T-helper 17 cell (primary cell): ENCODE measurements at places on chromosomes 3 and 15. TPM values are rescaled to one million over a fixed set of nuclear protein-coding genes. Genes with fewer than 3 reads are reported as not detected.

- peaks cover 2% of the 10 kb centered on the region for H3K36me3 ChIP-seq
- H3K4me1 ChIP-seq, result peaks cover 3% of the 10 kb centered on the region
- H3K27ac ChIP-seq, result no peak overlapping the region
- no peak for DNase-seq
- peaks cover 3% of the 10 kb centered on the region for H3K27me3 ChIP-seq
These were observed 15.3 kb upstream of the KLHL25 start for GRCh38 chr15:85810075-85810474.

GRCh38 chr3:171172070-171172469 is 145.6 kb upstream of the SLC2A2 start:
- no peaks in the 10 kb centered on the region for H3K27me3 ChIP-seq
- no peak for DNase-seq
- peaks cover 11% of the 10 kb centered on the region for H3K36me3 ChIP-seq

DNA sequence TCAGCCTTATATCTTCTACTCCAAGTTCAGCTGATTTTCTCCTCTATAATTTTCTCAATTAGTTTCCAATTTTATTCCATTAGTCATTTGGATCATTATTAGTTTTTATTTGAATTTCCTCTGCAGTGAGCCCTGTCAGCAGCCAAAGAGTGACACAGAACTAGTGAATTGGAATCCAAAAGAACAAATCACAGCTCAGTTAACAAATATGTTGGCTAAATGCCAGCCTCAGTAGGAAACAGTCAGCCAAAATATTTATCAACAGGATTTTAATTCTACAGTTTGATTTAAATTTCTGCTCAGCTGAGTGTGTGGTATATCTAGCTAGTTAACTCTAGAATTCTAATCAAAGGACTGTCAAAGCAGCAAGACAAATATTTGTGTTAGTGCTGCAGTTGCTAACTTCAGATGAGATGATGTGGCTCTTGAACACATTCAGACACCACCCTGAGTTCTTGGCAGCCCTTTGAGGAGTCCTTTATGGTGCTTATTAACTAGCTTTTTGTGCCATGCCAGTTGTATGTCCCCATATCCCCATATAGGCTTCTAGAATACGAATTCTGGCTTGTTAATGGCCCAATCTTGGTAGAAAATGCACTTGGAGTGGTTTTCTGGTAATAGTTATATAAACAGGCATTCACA is 194.5 kb downstream of the CPNE4 start:
- H3K36me3 ChIP-seq, result no peaks in the 10 kb centered on the region
- no peaks in the 10 kb centered on the region for H3K4me1 ChIP-seq
- H3K27me3 ChIP-seq, result peaks cover 17% of the 10 kb centered on the region
- H3K27ac ChIP-seq, result no peak overlapping the region
- no peak overlapping the region for H3K4me3 ChIP-seq

GRCh38 chr3:65578861-65579260 is 459.9 kb downstream of the MAGI1 start:
- no peak overlapping the region for H3K4me3 ChIP-seq
- no peak for DNase-seq
- no peaks in the 10 kb centered on the region for H3K36me3 ChIP-seq
- no peak overlapping the region for H3K27ac ChIP-seq
- H3K27me3 ChIP-seq, result no peaks in the 10 kb centered on the region
- H3K4me1 ChIP-seq, result no peaks in the 10 kb centered on the region

DNA sequence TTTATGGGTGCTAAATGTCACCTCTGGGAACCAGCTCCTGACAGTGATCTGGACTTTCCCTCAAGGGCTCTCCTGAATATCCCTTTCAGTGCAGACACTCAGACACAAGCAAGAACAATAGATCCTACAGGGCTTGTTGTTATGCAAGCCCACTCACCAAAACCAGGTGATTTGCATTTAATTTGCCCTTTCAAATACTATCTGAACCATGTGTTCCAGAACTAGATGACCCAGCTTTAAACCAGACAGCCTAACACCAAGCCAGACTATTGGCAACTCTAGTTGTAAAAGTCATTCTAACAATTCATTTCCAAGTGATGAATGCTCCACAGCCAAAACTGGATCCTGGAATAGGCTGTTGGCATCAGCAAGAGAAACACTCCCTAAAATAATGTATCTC is 5.6 kb upstream of the ATP8B4 start:
- no peaks in the 10 kb centered on the region for H3K36me3 ChIP-seq
- no peaks in the 10 kb centered on the region for H3K4me1 ChIP-seq
- no peak overlapping the region for H3K27ac ChIP-seq

DNA sequence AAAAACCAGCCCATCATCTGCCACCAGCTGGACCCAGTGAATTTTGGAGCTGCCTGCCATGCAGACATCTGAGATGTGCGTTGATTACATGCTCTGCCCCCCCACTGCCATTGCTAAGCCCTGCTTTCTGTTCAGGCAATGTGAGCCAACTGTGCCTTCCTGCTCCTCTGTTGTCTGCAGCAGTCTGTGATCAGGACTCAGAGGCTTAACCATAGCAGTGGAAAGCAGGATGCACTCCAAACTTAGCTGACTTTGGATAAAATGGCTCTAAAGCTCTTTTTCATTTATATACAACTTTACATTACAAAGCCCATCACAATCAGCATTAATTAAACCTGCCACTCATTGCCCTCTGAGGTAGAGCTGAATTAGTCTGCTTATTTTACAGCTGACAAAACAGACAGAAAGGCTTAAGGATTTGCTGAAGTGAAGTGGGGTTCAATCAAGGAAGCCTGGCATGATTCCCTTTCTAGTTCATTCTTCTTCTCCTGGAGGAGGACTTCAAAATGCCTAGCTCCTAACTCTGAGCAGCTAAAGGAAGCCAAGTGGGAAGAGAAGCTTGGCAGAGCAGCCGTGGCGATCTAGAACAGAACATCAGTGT is 15.7 kb upstream of the RPS27L start:
- no peak overlapping the region for H3K4me3 ChIP-seq
- no peaks in the 10 kb centered on the region for H3K4me1 ChIP-seq
- DNase-seq, result no peak
- H3K27me3 ChIP-seq, result no peaks in the 10 kb centered on the region
- no peaks in the 10 kb centered on the region for H3K36me3 ChIP-seq

DNA sequence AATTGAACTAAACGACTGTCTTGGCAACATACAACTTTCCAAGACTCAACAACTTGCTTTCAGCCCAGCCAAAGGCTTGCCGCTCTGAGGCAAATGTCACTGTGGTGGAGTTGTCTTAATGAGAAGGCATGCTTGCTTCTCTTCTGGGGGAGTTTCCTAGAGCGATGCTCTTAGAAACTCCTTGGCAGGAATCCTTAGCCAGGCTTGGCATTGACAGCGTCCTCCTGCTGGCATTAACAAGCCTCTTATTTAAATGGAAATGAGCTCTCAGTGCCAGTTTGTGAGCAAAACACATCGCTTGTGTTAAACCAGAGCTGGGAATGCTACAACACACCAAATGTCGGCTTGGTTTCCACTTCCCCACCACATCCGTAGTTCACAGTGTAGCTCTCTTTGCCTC is 265.5 kb upstream of the TPRG1 start:
- DNase-seq, result no peak
- no peaks in the 10 kb centered on the region for H3K4me1 ChIP-seq
- H3K4me3 ChIP-seq, result no peak overlapping the region
- no peak overlapping the region for H3K27ac ChIP-seq

DNA sequence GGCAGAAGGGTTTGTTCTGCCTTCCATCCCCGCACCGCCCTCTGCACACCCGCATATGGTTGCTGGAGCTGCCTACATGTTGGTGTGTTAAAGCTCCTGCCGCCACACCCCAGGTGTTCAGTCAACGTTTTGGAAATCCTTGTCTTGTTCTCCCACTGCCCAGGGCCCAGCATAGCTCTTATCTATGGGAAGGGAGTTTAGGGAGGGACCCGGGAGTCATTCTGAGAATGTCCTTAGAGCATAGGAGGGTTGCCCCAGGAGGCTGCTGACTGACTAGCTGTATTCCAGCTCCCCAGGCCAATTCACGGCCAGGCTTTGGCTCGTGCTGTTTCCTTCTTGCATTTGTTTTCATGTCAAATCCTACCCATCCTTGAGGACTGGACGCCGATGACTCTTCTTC is 46.8 kb downstream of the MAGEF1 start:
- peaks cover 5% of the 10 kb centered on the region for H3K4me1 ChIP-seq
- H3K4me3 ChIP-seq, result no peak overlapping the region
- peaks cover 4% of the 10 kb centered on the region for H3K36me3 ChIP-seq
- no peak for DNase-seq
- no peak overlapping the region for H3K27ac ChIP-seq

DNA sequence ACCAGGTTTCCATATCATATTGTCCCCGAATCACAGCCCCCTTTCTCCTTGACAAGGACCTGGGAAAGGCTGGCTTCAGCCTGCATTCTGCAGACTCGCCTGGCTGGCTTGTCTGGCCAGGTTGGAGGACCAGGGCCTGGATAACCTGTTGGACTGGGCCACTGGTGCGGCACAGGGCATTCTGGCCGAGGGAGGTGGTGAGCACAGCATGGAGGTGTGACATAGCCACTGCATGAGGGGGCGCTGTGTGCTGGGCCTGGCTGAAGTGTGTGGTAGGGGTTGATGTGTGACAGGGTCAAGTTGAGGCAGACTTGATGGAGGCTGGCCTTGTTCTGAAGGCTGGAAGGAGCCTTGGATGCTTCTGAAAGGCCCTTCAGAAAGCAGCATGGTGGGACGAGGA is 2.9 kb downstream of the ESYT3 start:
- peaks cover 2% of the 10 kb centered on the region for H3K36me3 ChIP-seq
- peaks cover 8% of the 10 kb centered on the region for H3K4me1 ChIP-seq
- no peak overlapping the region for H3K27ac ChIP-seq

DNA sequence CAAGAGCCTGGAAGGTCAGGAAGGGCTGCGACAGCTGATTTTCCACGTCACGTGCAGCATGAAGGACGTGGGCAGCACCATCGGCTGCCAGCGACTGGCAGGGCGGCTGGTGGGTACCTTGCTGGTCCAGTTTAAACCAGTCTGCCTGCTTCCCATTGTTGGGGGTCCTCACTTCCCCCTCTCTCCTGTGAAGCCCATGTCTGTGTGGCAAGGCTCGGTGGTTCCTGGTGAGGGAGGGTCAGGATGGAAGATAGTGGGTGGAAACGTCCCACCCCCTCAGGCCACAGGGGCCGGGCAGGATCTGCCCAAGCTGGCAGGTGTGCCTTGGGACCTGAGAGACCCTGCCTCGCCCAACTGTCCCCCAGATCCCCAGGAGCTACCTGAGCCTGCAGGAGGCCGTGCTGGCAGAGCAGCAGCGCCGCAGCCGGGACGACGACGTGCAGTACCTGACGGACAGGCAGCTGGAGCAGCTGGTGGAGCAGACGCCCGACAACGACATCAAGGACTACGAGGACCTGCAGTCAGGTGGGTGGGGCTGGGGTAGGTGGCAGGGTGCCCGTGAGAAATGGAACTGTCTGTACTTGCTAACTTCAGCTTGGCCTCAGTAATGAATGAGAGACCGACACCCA is 108.2 kb downstream of the LRRK1 start:
- no peak for DNase-seq
- peaks cover 4% of the 10 kb centered on the region for H3K4me1 ChIP-seq
- peaks cover 17% of the 10 kb centered on the region for H3K27me3 ChIP-seq
- no peaks in the 10 kb centered on the region for H3K36me3 ChIP-seq
- no peak overlapping the region for H3K4me3 ChIP-seq

DNA sequence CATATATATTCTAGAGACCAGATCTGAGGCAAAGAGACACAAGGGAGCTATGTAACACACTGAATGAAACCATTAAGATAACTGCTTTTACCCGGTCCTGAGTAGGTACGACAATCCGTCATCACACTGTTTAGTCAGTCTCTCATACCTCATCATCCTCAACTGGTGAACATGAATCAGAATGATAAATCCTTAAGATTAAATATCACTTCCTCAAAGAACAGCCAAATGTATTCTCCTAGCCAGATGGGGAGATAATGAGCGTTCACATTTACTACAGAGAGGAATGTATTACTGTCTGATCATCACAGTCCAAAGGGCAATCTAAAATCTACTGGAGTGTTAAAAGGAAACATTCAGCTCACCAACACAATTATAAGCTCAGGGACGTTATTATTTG is 319.4 kb upstream of the STAC start:
- no peak for DNase-seq
- H3K27me3 ChIP-seq, result no peaks in the 10 kb centered on the region
- no peak overlapping the region for H3K27ac ChIP-seq
- no peaks in the 10 kb centered on the region for H3K36me3 ChIP-seq
- no peak overlapping the region for H3K4me3 ChIP-seq

DNA sequence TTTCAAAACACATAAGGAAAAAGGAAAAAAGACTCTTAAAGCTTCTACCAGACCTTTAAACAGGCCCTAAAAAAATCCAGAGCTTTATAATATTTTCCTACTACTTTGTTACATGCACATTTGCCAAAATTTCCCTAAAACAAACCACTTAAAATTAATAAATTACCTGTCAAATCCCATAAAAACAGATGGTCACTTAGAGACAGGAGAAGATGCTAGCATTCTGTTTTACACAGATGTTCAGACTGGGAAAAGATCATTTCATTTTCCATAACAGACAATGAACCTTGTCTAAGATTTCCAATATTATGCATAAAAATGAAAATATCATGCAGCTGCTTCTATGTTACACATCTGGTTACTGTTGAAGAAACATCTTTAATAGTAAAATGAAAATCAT is 66.6 kb downstream of the SUCLG2 start:
- no peaks in the 10 kb centered on the region for H3K27me3 ChIP-seq
- no peak overlapping the region for H3K4me3 ChIP-seq
- no peak overlapping the region for H3K27ac ChIP-seq
- H3K36me3 ChIP-seq, result peaks cover 8% of the 10 kb centered on the region
- peaks cover 25% of the 10 kb centered on the region for H3K4me1 ChIP-seq

- peaks cover 3% of the 10 kb centered on the region for H3K4me1 ChIP-seq
- no peaks in the 10 kb centered on the region for H3K36me3 ChIP-seq
- no peak overlapping the region for H3K27ac ChIP-seq
- no peak overlapping the region for H3K4me3 ChIP-seq
These were observed 80.6 kb upstream of the TBC1D5 start for GRCh38 chr3:17823036-17823435.

DNA sequence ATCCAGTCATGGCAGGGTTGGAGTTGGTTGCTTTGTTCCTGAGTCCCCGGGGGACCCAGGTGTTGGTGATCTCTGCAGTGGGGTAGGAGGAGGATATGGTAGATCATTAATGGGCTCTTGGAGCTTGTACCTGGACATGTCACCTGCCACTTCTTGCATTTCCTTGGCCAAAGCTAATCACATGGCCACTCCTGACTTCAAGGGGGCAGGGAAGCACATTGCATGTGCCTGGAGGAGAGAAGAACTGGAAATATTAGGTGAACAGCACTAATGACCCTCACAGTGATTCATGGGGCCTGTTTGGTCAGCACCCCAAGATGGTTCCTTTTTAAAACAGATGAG is 87.1 kb upstream of the MYZAP start:
- DNase-seq, result no peak
- H3K27ac ChIP-seq, result no peak overlapping the region
- H3K4me3 ChIP-seq, result no peak overlapping the region
- peaks cover 54% of the 10 kb centered on the region for H3K27me3 ChIP-seq
- peaks cover 5% of the 10 kb centered on the region for H3K36me3 ChIP-seq

GRCh38 chr3:72232331-72232730 is 447.4 kb upstream of the PROK2 start:
- H3K27me3 ChIP-seq, result peaks cover 36% of the 10 kb centered on the region
- DNase-seq, result no peak
- no peak overlapping the region for H3K4me3 ChIP-seq
- no peak overlapping the region for H3K27ac ChIP-seq
- peaks cover 2% of the 10 kb centered on the region for H3K36me3 ChIP-seq

Gene NLGN1
- total RNA-seq, result not detected

Gene PRICKLE2
- 0.21 TPM for total RNA-seq

Gene KCNAB1
- total RNA-seq, result 0.26 TPM

Gene RARB
- not detected for total RNA-seq

Gene NTRK3
- total RNA-seq, result not detected

Gene CHRM5
- total RNA-seq, result not detected

Gene DUOXA2
- total RNA-seq, result not detected

Gene PLCL2
- total RNA-seq, result 55.3 TPM

Gene LRRIQ4
- not detected for total RNA-seq

Gene DLEC1
- 8.6 TPM for total RNA-seq

Gene HIGD2B
- total RNA-seq, result not detected

Gene MCTP2
- total RNA-seq, result 23.1 TPM
